ENCODE measurements at places on chromosomes 12 and 14.
A peak's percentile ranks its signal among the peaks of the same experiment; 100 is the strongest.

GRCh38 chr14:100422556-100423316 lies 99.6 kb downstream of the SLC25A47 start:
- DNase-seq, result no peak

GRCh38 chr12:80189241-80189640 lies 89.9 kb downstream of the OTOGL start:
- no peak for DNase-seq

GRCh38 chr12:103273645-103274044 lies 222.1 kb downstream of the C12orf42 start:
- no peak for DNase-seq

- no peak for DNase-seq
Measured at GRCh38 chr12:33438851-33439586, 600 bp downstream of the SYT10 start.

DNA sequence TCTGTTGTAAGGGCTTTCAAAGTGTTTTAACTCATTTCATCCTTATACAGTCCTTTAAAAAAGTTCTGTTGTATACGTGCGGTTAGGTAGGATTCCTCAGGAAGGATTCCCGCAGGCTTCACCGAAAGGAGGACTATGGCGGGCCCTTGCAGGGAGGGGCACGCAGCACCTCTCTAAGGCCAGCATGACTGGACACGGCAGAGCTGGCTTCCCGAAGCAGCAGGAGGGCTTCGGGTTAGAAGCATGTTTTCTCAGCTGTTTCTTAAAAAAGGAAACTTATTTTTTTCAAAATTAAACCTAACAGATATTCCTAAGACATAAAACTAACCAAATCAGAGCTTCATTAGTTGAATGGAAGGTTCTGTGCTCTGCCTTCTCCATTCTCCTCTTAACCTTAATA lies 21.3 kb downstream of the IQSEC3 start:
- DNase-seq, result no peak

- DNase-seq, result no peak
Measured at GRCh38 chr12:33795536-33795935, 226.8 kb upstream of the ALG10 start.

GRCh38 chr12:51200806-51201205 lies 17.1 kb downstream of the POU6F1 start:
- DNase-seq, result no peak

DNA sequence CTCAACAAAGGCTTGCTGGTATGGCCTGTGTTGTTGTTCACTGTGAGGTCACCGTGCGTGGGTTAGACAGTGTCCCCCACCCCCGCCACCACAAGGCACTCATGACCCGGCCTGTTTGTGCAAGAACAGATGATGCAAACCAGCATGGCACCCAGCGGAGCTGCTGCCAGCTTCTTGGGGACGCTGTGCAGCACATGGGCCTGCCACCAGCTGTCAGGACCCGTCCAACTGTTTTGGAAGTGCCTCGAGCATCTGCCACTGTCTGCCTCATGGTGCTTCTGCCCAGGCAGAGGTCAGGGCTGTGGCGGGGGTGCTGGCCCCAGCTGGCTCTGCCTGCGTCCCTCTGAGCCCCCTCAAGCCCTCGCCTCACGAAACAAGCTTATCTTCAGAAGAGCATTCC lies 1.5 kb downstream of the ASB2 start:
- DNase-seq, result no peak

- DNase-seq, result no peak
Measured at GRCh38 chr12:17197971-17198370, 592.0 kb upstream of the LMO3 start.

DNA sequence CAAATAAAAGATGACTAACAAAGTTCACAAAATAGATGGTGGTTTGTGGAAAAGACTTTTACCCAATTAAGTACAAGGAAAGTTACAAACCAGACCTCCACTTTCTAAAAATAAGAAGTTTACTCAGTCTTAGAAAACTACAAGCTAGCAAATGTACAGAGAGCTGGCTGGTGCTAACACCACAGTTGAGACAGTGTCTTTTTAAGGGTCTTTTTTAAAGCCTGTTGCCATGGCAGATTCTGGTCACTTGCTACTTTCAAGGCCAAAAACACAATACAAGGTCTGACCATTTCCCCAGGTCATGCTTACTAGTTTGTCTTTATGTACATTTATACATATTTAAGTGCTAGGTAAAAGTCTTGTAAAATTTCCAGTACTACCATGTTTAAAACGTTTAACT lies 2.4 kb downstream of the BTG1 start:
- DNase-seq, result no peak

- DNase-seq, result no peak
Measured at GRCh38 chr12:80814453-80814852, 97.7 kb downstream of the MYF5 start.

DNA sequence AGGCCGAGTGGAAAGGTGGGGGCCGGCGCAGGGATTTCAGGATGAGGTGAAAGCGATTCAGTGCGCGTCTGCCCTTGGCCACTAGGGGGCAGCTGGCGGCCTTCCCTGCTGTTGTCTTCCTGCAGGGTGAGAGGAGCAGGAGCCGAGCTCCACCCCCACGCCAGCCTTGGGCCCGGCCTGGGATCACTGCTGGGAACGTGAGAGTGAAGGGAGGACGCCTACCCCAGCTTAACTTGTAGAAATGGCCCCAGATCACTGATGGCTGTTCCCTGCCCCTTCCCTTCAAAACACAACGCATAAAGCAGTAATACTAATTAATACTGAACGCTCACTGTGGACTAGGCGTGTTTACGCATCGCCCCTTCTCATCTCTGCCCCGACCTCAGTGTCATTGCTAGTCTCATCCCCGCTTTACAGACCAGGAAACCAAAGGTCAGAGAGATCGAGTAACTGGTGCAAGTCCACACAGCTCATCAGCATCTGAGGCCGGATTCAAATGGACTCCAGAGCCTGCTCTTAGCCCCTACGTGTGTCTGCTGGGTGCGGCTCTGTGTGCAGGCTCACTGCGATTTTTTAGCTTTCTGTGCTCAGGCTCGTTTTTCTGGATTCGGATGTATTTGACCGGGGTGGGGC lies 24.3 kb downstream of the MVK start:
- DNase-seq, result peak; percentile 83

DNA sequence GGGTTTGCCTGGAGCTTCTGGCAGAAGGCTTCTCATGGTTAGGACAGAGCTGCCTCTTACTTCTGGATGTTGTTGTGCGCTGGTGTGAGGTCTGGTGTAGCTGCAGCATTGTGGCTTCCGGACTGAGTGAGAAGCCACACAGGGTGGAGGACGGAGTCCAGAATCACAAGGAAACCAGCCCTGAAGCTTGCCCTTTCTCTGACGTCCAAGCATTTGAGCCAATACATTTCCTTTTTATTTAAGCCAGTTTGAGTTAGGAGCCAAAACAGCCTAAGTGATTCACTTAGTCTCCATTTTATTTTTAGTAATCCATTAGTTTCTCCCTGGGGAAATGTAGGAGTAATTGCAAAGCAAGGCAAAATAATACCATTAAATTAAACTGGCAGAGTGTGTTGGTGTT lies 402.4 kb upstream of the RGS6 start:
- no peak for DNase-seq

- DNase-seq, result no peak
Measured at GRCh38 chr12:132729541-132730320, 19.1 kb downstream of the PGAM5 start.

DNA sequence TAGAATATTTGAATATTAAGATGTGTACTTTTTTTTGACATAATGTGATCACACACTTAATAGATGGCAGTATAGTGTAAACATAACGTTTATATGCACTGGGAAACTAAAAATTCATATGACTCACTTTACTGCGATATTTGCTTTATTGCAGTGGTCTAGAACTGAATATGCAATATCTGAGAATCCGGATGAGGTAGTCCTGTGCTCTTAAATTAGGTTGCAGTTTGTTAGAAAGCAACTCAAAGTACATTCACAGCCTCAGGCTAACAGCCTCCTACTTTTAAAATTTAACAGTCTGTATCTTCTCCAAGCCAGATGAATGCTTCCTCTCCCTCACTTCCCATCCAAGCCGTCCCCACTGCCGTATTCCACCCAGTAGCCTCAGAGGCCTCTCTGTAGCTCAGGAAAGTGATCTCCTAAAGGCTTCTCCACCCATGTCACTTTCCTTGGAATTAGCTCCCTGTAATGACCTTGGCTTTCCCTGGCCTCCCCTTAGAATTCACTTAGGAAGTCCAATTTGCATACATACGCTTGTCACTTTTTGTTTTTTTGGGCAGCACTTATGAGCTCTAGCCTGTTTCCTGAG lies 43.7 kb downstream of the TESPA1 start:
- no peak for DNase-seq

DNA sequence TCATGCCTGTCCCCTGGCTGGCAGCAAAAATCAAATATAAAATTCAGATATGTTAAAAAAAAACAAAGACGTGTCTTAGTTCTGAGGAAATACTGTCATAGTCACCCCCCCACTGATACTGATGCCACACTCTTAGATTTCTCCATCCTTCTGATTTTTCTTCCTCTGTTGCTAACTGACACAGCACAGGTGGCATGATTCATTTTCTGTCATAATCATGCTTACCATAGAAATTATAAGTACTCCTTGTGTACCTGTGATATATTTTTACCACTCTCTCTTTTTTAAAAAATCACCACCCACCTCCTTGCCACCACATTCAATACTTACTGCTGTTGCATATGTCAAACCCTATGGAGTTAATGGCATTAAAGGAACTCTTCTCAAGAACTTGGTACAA lies 209.2 kb downstream of the PPM1H start:
- DNase-seq, result no peak

- peak; percentile 46 for DNase-seq
Measured at GRCh38 chr12:2813214-2814185, 1.0 kb downstream of the ITFG2 start.

DNA sequence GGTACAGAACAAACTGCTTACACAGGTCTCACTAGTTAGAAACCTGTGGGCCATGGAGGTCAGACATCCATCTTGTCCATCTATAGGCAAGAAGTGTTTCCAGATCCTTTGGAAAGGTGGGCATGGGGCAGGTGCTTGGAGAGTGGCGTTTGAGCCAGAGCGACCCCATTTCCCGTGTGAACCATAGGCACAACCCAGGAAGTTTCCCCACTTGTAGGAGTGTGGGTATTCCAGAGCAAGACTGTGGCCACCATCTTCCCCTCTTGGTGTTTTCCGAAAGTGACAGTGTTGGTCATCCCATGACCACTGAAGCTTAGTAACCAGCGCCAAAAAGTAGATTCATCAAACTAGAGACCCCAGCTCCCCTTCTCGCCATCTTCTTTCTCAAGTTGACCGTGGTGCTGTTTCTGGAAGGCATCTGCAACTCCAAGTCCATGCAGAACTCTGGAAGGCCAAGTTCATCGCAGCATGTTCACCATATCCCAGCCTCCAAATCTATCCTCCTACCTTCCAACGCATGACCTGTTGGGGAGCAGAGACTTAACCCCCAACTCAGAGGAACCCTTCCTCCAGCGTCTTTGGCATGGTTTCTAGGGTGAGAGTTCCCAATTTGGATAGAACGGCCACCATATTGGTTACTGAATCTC lies 19.7 kb downstream of the PHETA1 start:
- no peak for DNase-seq

GRCh38 chr12:64261813-64262212 lies 39.7 kb upstream of the KICS2 start:
- DNase-seq, result no peak

DNA sequence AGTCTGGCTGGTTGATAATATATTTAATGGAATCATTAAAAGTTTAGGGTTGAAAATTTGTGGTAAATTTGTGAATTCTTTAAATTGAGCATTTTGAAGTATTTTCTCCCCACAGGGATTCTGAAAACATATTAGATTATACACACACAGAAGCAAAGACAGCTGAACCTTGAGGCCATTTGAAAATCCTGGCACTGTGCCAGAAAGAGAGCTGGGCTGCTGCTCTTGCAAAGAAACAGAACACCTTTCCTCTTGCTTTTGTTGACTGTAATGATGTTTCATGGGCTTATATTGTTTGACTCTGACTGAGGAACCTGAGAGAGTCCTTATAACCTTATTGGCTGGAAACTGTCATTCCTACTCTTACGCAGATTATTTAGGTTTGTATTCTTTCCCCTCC lies 4.8 kb downstream of the RNF34 start:
- DNase-seq, result no peak
